Stimulated activated CD4-positive, alpha-beta T cell treated with anti-CD3 and anti-CD28 coated beads, Interleukin-4, amount 100 ng/mL, for 1 hour (primary cell): ENCODE measurements at places on chromosomes 12 and 14.
A peak's percentile ranks its signal among the peaks of the same experiment; 100 is the strongest.

- no peak for DNase-seq
Observed at GRCh38 chr14:53010193-53011040, 59.6 kb upstream of the FERMT2 start.

DNA sequence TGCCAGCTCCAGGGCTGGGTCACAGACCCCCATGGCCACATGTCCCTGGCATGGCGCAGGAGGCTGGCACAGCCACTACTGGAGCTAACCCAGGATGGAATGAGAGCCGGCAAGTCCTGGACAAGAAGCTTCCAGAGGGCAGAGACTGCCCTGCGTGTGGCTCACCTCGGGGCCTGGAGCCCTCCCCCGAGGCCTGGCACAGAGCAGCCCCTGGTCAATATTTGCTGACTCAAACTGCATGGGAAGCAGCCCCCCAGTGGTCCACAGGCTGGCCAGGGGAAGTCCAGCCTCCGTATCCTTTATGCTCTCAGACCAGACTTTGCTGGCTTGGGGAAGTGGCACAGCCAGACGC, 71.4 kb downstream of the BCL11B start:
- DNase-seq, result no peak

GRCh38 chr12:32098112-32098511, 8.5 kb upstream of the BICD1 start:
- DNase-seq, result no peak

DNA sequence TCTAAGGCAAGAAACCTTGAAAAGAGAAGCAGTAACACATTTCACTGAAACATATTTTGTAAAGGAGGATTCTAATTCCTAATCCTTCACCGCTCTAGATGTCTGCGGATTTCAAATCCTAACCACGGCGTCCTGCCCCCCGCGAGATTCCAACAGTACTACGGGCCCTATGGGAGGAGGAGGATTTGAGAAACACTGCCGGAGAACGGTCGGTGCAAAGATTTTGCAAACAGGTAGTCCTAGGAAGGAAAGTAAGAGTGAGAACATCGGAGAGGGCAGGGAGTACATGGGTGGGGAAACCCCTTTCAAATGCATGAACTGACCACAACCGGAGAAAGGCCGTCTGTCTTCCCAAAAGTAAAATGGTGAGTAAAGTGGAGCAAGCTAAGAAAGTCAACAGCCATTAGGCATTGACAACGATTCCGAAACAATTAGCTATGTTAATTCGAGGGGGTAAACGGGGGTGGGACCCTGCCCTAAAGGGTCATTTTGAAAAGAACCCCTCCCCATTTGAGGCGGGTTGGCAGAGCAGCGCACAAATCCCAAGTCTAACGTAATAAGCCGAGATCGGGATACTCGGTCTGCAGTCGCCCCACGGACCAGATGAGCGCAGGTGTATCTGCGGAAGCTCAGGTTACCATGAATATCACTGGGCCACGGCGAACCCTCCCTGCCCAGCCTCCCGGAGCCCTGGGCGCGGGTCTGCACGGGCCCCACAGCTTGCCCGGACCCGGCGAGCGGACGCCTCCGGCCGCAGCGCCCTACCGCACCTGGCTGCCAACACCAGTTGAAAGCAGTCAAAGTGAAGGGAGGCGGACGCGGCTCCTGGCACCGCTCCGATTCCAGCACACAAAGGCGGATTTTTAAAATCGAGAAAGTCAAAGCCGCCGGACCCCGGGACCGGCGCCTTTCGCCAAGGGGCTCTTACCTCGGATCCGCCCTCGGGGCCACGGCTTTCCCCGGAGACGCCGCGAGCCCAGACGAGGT, 662 bp downstream of the EPS8 start:
- DNase-seq, result peak; percentile 32

- no peak for DNase-seq
Observed at GRCh38 chr12:123142921-123143735, 7.8 kb downstream of the PITPNM2 start.

- DNase-seq, result no peak
Observed at GRCh38 chr12:50121641-50122040, 9.6 kb downstream of the COX14 start.

DNA sequence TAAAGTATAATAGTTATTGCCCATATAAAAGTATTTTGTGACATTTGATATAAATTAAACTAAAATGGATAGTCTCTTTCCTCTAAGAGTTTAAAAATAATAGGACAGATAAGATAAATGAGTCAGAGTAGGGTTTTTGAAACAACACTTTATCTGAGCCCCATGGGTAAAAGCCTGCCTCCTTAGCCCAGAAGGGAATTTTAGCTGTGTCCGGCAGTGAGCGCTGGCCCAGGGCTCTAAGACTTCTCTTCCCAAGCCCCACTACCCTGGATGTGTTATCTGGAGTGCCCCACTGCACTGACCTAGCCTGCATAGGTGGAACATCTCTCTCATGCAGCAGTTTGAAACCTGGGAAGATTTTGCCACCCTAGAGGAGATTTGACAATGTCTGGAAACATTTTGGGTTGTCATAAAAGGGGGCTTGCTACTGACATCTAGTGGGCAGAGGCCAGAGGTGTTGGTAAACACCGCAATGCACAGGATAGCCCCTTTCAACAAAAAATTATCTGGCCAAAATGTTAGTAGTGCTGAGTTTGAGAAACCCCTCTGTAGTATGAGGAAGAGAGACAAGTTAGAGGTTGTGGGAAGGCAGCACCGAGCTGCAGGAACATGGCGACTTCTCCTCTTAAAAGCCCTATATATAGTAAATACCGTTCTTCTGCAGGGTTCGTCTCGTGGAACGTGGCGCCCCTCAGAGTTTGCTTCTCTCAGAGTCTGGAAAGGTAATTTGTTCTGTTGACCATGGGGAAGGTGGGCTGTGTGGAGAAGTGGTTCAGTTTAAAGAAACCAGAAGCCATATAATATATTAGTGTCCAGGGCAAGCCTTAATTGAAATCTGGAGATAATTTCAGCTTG, 29.3 kb upstream of the ATF1 start:
- no peak for DNase-seq

DNA sequence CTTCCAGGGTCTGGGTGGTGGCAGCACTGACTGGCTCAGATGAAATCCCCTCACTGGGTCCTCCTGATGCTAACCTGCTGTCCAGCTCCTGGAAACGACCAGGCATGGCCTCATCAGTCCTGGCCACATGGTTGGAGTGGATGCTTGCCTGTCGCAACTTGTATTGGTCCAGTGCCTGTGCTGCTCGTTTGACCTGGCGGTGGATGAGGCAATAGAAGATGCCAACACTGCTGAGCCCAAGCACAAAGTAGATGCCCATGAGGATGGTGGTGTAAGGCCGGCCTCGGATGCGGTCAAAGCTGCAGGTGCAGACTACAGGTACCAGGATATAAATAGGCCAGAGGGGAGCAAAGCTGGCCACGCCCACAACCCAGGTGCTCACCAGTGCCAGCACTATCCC, 1.2 kb downstream of the GPR84 start:
- DNase-seq, result no peak

DNA sequence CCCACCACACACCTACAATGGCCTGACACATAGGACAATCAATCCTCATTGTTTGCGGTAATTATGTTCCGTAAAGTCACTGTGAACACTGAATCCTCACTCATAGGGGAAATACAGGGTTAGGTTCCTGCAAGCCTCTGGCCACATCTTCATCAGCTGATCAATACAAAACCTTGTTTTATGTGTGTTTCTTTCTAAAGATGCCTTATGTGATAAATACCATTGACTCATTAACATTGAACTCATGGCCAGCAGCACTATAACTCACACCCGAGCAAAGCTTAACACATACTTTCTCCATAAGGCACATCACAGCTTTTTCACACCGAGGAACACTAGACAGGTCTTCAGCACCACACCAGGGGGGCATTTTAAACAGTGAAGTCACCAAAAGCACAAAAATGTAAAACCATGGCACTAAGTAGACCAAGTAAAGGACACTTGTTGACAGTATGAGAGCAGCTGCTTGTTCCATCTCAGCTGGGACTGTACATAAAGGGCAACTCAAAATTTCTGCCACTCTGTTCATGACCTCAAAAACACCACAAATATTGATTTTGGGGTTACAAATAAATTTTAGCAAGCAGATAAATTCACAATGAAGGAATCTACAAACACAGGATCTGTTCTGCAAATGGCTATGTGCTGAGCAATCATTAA, 60.5 kb downstream of the ESR2 start:
- DNase-seq, result no peak

GRCh38 chr14:90302529-90303303, 29.0 kb downstream of the NRDE2 start:
- no peak for DNase-seq

DNA sequence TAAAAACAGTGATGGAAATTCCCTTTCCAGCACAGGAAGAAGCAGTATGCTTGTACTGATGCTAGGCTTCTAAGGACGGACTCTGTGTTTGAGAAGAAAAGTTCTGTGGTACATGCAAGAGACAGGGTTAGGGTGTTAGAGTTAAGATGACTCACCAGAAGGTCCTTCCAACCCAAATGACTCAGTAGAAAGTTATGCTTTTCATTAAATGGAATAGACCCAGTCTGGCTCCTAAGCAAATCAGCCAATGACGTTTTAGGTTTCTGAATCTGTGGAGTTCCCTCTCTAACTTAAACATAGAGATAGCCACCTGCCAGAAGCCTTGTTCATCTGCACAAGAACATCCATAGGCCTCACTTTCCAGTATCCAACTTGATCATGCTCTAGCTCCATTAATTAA, 5.7 kb downstream of the PTHLH start:
- no peak for DNase-seq

- no peak for DNase-seq
Observed at GRCh38 chr12:48862760-48863159, 2.9 kb downstream of the RND1 start.

DNA sequence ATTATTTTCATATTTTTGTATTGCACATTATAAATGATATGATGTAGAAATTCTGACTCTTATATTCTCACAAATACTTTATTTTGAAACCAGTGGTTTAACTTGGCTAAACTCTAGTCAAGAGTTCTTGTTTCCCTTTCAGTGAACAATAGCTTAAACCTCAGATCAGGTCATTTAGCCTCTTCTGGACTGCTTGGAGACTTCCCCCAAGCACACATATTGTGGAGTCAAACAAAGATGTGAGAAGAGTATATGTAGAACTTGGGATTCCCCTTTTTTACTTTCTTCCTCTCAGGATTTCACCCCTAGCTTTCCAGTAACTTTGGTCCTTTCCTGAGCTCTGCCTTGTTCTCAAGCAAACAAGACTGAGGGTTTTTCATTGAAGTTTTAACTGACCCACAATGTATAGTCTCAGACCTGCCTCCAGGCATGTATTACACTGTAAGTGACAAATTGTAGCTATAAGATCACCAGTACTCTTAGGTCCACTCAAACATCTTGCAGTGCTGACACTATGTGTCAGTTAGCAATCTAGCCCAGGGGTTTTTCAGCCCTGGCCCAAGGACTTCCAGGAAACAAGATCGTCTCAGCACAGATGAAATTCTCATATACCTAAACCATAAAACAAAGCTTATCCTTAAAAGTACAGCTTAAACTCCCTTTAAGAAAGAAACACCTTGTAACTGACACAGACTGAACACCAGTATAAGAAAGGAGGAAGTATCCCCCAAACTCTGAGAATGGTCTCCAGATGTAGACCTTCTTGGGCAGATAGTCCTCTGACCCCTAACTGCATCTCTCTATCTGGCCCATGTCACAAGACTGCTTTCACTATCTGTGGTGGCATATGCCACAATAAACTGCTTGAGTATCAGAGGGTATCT, 98.6 kb downstream of the SLC6A15 start:
- DNase-seq, result no peak

DNA sequence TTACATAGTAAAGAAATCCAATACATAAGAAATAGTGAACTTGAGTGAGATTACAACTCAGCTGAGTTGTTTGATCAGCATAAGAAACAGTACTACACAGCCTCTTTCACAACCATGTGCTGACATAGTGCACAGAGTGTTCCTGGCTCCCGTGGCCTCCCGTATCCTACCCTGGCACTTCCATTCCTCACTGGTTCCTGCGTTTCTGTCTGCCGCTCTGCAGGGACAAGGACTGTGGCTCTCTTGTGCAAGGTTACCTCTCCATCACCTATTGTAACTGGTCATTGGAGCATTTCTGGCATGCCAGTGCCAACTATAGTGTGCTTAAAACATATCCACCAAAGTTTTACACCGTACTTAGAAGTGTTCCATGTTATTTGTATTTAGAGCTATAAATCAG, 46.3 kb upstream of the PCED1B start:
- DNase-seq, result no peak

DNA sequence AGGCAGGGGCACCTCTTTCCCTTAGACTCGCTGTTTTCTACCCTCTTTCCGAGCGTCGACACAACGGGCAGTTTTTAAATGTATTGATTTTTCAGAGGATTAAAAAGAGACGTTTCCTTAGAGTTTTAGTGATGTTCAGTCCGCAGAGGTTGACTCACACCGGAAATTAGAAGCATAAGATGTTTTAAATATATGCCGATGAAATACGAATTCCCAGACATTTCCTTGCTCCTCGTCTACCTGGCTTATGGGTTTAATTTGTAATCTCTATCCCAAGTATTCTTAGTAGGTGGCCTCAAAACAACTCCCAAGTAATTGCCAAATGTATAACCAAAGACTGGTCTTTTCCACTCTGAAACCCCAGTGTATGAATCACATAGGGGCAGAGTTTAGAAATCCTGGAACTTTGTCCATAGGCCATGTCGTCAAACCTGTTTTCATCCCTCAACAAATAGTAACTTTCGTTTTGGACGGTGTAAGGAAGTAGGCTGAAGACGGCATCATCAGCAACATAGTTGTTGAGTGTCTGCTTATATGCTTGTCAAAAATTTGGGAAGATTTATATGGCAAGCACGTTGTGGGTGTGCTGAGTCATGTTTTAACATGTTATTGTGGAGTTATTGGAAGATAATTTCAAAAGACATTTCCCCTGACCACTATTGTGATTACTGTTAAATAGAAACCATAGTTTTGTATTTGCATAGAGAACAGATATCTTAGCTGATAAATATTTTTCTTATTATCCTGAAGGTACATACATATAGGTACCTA, 824 bp downstream of the TBK1 start:
- no peak for DNase-seq

DNA sequence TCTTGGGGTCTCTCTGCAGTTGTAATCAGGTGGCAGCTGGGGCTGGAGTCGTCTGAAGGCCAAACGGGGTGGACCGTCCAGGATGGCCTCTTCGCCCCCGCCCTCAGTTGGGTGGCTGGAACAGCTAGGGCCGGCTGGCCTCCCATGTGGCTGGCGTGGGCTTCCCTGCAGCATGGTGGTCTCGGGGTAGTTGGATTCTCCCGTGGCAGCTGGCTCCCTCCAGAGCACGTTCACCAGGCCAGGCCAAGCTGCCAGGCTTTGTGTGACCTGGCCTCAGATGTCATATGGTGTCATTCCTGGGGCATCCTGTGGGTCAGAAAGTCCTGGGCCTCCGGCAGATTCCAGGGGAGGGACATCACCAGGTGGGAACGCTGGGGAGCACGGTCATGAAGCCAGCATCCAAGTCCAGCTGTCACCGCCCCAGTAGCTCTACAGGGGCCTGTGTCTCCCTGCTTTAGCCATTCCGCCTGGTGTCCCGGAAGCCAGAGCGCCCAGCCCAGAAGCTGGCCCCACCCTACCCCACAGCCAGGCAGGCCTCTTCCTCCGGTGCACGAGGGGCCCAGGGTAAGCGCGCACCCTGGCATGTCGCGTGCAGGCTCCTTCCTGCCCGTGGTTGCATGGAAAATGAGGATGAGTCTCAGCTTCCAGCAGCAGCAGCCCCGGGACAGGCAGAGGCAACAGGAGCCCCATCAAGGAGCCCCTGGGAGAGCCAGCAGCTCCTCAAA, 1.3 kb upstream of the NUDT14 start:
- no peak for DNase-seq
